Stimulated activated CD4-positive, alpha-beta T cell treated with anti-CD3 and anti-CD28 coated beads, TNF-alpha, amount 100 ng/mL, for 1 hour (primary cell): ENCODE measurements at places on chromosomes 13 and 19.
A peak's percentile ranks its signal among the peaks of the same experiment; 100 is the strongest.

DNA sequence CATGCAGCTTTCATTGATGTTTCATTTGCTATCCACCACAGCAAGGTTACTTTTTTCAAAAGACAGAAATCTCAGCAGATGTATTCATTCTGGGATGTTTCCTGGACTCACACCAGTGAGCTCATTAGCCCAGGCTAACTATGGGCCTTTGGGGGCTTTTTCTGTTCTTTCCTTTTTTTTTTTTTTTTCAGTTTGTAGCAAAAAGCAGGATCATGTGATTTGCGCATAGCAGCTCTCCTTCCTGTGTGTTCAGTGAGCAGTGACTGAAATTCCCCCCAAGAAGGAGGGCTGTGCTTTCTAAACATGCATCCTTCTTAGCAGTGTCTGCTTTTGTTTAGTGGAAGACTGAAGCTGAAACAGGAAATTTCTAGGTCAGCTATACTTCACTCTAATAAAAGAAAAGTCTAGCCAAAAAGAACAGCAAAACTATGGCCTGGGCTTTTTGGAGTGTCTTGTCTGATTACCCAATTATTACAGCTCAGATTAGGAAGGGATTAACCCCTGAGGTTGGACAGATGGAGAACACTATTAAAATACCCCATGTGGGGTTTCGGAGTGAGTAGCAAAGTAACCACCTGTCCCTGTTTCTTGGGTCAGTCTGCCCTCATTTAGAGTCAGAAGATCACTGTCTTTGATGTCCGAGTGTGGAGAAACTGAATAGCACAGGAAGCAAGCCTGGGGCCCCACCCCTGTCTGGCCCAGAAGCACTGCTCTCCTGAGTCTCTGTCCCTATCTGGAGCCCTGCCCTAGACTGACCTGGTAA is 8.9 kb upstream of the AMER2 start:
- DNase-seq: no peak

GRCh38 chr13:31209172-31209840 is 9.5 kb downstream of the B3GLCT start:
- DNase-seq: no peak

DNA sequence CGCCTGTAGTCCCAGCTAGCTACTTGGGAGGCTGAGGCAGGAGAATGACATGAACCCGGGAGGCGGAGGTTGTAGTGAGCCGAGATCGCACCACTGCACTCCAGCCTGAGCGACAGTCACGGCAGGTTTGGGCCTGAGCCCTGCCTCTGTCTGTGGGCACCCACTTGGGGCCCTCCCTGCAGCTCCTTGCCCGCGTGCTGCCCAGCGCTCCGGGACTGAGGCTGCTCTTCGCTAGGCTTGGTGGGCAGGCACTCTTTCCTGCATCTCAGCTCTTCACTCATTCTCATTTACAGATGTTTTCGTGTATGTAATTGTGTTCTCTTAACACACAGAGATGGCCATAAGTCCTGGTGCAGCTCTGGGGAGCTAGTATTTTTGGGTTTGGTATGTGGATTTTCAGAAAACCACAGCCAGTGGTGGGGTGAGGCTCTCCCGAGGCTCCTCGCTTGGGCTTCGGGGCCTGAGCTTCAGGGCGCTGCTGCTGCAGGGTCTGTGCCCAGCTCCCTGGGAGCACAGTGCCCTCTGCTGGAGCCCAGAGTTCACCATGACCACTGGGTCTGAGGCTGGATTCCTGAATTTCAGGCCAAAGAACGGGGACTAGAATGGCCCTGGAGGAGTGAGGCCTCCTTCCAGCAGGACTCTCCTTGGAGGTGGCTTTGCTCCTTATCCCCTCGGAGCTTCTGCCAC is 15.2 kb downstream of the UPF1 start:
- DNase-seq: peak; percentile 35

DNA sequence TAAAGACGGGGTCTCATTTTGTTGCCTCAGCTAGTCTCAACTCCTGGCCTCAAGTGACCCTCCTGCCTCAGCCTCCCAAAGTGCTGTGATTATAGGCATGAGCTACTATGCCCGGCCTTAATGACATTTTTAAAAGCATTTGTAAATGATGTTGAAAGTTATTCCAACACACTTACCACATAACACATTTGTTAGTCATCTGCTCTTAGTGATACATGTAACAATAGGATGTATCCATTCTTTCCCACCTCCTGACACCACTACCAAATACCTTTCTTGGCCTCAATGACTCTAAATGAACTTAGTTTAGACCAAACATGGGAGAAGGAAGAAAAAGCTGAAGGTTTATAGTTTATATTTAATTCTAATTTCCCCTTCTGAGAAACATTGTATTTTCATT is 59.8 kb upstream of the MEDAG start:
- no peak for DNase-seq

DNA sequence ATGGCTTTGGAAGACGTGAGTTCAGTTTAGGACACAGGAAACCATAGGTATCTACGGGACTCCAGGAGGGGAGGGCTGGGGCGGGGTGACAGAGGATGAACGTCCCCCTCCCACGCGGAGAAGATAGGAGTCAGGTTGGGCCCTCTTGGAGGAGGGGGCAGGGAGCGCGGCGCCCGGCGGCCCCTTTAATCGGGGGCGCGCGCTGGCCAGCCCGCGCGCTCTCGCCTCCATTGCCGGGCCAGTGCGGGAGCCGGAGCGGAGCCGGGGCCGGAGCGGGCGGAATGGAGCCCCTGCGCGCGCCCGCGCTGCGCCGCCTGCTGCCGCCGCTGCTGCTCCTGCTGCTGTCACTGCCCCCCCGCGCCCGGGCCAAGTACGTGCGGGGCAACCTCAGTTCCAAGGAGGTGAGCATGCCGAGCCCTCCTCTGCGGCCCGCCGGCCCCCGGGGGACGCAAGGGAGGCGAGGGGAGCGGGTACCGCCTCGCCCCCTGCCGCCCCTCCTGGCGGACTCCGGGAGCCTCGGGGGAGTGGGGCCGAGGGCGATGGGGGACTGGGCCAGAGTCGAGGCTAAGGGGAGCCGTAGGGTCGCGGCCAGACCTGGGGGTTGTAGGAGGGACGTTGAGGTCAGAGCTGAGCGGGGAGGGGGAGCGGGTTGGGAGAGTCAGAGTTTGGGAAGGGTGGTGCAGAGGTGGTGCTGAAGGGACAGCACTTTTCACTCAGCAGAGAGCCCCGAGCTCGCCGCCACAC is at the start of gene TMEM145:
TSS of gene TMEM145 (plus strand) at position 214 of the 744 bp plus-strand sequence. CDS start at position 282, 68 bp downstream.
- DNase-seq: no peak

GRCh38 chr19:8449830-8450229 is 5.1 kb downstream of the HNRNPM start:
- DNase-seq: no peak

- DNase-seq: no peak
These were observed 15.5 kb downstream of the PGLS start for GRCh38 chr19:17526922-17527321.

DNA sequence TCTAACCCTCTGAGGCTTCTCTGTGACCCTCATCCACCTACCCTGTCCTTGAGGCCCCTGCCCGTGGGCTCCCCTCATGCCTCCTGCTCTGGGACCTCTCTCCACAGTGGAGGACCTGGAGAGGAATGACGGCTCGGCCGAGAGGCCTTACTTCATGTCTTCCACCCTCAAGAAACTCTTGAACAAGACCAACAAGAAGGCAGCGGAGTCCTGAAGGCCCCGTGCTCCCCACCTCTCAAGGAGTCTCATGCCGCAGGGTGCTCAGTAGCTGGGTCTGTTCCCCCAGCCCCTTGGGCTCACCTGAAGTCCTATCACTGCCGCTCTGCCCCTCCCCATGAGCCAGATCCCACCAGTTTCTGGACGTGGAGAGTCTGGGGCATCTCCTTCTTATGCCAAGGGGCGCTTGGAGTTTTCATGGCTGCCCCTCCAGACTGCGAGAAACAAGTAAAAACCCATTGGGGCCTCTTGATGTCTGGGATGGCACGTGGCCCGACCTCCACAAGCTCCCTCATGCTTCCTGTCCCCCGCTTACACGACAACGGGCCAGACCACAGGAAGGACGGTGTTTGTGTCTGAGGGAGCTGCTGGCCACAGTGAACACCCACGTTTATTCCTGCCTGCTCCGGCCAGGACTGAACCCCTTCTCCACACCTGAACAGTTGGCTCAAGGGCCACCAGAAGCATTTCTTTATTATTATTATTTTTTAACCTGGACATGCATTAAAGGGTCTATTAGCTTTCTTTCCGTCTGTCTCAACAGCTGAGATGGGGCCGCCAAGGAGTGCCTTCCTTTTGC is 10.8 kb upstream of the ILF3 start:
- no peak for DNase-seq
